Activated CD4-positive, alpha-beta T cell treated with anti-CD3 and anti-CD28 coated beads, Interleukin-2, Interleukin-6, amounts not matched to agents 100 ng/mL and 50 ng/mL, durations not matched to agents 16 hours and 8 hours (primary cell): ENCODE measurements at places on chromosomes 13 and 19.

DNA sequence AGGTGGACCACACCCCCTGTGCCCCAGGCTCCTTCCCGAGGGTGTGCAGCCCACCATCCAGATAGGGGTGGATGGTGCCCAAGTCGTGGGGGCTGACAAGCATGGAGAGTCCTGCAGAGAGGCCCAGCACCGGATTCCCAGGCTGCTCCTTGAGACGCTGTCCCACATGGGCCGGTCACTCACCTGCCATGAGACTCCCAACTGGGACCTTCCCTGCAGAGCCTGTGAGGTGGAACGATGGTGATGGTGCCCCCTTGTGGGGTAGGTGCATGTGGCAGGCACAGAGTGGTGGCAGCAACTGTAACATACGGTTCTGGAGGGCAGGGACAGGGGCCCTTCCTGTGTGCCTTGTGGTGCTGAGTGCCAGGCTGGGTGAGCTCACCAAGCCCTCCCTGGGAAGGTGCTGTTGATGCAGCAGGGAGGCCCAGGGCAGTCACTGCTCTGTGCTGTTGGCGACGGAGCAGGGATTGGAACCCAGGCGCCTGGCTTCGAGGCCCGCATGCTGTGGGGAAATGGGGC is 33.1 kb downstream of the PPP1R37 start:
- peak; percentile 80 for DNase-seq

- no peak for DNase-seq
Observed at GRCh38 chr13:31032528-31033113, 100.2 kb downstream of the TEX26 start.

DNA sequence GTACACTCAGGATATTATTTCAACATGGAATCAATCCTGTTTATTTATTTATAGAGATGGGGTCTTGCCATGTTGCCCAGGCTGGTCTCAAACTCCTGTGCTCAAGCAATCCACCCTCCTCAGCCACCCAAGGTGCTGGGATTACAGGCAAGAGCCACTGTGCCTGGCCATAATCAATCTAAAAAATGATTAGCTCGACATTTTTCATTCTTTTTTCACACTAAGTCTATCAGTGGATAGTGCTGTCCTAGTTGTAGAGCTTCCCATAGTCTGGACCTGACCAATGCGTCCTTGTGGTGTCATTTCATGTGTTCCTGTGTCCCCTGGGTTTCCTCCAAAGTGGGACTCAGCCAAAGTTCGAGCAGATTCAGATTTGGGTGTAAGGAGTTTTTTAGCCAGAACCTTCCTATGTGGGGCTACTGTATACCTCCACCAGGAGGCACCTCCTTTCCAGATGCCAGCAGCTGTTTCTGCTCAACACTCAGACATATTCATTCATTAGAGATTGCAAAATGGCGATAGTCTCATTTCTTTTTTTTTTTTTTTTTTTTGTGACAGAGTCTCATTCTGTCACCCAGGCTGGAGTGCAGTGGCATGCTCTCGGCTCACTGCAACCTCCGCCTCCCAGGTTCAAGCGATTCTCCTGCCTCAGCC is 61.1 kb downstream of the MAP4K1 start:
- peak; percentile 26 for DNase-seq

DNA sequence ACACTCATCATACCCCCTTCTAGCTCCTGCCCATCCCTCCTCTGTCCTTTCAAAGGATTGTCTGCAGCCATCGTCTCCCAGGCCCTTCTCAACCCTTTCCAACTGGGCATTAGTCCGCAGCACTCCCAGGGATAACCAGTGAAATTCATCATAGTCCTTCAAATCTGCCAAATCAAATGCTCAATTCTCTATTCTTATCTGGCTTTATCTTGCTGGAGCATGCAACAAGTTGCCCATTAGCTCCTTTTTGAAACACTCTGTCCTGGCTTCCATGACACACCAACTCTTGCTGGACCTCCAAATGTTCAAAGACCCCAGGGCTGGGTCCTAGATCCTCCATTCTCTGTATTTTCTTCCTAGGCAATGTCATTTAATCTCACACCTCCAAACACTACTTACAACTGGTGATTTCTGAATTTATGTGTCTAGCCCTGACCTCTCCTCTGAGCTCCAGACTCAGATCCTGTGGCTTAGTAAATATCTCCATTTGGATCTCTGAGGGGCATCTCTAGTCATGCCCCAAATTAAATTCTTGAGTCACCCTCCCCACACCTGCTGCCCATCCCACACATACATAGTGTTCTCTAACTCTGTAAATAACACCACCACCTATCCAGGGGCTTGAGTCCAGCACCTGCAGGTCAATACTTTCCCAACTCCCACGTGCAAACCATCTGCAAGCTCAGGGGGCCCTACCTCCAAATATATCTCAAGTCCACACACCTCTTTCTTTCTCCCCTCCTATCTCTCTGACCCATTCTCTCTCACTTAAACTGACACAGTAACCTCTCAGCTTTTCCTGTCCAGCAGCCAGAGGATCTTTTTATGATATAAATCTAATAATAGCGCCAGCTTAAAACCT is 9.1 kb upstream of the ANKRD10 start:
- DNase-seq: no peak

- DNase-seq: no peak
Observed at GRCh38 chr19:47824396-47824795, 2.7 kb downstream of the CRX start.

DNA sequence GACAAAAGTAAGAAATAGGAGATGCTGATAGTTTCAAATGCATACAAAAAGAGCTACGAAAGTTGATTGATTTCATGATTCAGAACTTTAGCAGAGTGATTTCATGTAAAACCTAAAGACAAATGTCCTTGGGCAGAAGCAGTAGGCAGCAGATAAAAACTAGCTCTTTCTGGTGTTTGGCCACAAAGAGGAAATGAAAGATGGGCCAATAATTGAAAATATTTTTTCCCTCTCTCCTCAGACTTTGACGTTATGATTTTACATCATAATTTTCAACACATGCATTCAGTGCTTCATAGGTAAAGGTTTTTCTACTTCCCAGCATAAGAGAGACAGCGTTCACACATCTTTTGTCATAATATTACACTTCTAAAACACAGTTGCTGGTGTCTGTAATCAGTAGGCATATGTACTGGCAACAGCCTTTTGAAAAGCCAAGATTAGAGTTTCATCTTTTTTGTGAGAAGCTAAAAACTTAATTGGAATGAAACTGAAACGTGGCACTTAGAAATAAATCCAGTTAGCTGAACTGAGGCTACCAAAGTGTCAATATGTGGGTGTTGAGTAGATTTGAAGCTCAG is 9.3 kb downstream of the SCEL start:
- DNase-seq: no peak

DNA sequence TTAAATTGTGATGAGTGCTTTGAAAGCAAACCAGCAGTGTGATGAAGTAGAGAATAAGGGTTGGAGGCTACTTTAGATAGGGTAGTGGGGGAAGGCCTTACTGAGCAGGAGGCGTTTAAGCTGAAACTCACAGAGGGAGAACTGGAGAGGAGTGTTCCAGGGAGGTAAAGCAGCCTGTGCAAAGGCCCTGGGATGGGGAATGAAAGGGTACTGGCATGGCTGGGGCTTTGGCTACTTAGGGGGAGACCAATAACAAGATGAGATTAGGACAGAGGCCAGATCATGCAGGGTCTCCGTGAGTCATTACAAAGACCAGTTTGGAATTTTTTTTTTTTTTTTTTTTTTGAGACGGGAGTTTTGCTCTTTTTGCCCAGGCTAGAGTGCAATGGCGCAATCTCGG is 1.1 kb downstream of the PPP5C start:
- DNase-seq: no peak

- peak; percentile 61 for DNase-seq
Observed at GRCh38 chr19:2478278-2478755, 2.4 kb downstream of the GADD45B start.

GRCh38 chr13:98428256-98428966 is 148.5 kb downstream of the STK24 start:
- DNase-seq: no peak

GRCh38 chr13:65763811-65764210 is 1466.3 kb downstream of the PCDH9 start:
- DNase-seq: no peak

DNA sequence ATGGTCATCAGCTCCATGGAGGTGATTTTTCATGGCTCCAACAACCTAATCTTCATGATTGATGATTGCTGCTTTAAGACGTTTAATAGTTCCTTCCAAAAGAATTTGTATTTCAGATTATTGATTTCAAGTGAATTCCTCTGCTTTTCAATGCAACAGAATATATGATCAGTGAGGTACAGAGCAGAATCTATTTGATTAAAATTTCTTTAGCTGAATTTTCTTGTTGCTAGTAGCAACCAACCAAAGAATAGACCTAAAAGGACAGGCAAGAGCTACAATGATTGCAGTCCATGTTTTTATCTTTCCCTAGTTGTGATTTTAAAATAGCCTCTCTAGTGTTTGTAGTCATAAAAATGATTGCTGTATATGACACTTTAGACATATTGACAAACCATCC is 76.8 kb upstream of the SCEL start:
- DNase-seq: no peak

DNA sequence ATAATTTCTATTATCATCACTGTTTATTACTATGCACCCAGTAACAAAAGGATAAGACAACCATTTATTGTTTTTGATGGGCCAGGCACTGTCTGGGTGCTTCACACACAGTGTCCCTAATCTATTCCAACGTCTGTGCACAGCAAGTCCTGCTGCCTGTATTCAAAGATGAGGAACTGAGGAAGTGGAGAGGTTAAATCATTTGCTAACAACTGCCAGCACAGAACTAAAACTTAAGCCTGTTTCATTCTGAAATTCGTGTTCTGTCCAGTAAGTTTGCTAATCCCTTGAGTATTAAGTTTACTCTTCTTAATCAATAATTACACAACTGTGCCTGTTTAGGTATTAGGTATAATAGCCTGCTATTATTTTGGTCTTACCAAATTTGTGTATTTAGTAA is 41.9 kb downstream of the TEX26 start:
- no peak for DNase-seq

GRCh38 chr13:107799001-107799400 is 416.3 kb downstream of the LIG4 start:
- no peak for DNase-seq

- DNase-seq: peak; percentile 75
Observed at GRCh38 chr19:18422530-18423191, 3.5 kb downstream of the SSBP4 start.

DNA sequence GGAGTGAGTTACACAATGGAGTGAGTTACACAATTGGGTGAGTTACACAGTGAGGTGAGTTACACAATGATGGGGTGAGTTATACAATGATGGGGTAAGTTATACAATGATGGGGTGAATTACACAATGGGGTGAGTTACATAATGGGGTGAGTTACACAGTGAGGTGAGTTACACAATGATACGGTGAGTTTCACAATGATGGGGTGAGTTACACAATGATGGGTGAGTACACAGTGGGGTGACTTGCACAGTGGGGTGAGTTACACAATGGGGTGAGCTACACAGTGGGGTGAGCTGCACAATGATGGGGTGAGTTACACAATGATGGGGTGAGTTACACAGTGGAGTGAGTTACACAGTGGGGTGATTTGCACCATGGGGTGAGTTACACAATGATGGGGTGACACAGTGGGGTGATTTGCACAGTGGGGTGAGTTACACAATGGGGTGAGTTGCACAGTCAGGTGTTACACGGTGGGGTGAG is 52.5 kb upstream of the GAS6 start:
- DNase-seq: no peak

- DNase-seq: no peak
Observed at GRCh38 chr19:13995017-13995728, 10.9 kb downstream of the RFX1 start.

DNA sequence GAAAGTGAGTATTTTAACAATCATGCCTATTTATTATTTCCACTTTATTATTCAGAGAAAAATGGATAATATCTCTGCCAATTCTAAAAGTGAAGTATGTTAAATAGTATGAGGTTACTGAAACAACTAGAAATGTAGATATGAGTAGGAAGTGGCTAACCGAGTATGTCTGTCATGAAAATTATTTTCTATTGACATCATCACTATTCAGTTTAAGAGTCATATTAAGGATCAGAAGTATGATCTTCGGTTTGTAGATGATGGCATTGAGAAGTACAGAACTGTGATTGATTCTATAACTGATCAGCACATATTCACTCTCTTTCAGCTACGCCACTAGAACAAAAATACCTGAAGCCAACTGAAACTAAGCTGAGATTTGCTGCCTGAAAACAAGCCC is 146.4 kb upstream of the SLITRK5 start:
- no peak for DNase-seq

DNA sequence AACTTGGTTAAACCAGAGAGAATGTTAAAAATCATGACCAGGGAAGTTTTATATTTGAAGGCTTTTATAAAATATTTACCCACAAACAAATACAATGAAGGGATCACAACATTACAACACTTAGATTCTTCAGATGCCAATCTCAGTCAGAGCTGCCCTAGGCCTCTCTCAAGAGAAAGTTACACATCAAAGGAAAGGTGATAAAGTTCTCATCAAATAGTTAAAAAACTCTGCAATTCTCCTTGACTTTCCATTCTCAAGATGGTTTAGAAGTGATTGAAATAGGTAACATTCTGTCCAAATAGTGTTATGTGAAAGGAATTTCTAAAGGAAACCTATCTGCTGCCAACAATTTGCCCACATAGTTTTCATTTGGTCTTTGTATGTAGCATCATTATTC is 1115.2 kb upstream of the MIR17HG start:
- DNase-seq: no peak
